Effector CD8-positive, alpha-beta T cell (primary cell): ENCODE measurements at places on chromosomes 3 and 15.

DNA sequence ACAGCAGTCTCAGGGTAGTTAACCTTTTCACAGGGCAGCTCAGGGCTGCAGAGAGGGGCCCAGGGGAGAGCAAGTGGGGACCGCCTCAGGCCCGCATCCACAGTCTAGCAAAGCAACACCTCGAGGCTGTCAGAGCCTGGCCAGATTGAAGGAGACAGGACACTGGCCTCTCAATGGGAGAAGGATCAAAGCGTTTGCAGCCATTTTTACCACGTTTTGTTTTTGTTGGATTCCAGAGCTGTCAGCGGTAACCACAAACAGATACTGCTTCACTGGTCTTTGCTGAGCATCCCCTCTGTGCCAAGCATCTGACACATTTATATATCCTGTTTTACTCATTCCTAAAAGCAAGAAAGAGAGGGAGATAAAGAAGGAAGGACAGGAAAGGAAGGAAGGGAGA is 153.8 kb downstream of the SHQ1 start:
- no peak for DNase-seq

- no peak for DNase-seq
Measured at GRCh38 chr3:56135941-56136340, 332.3 kb downstream of the ERC2 start.

DNA sequence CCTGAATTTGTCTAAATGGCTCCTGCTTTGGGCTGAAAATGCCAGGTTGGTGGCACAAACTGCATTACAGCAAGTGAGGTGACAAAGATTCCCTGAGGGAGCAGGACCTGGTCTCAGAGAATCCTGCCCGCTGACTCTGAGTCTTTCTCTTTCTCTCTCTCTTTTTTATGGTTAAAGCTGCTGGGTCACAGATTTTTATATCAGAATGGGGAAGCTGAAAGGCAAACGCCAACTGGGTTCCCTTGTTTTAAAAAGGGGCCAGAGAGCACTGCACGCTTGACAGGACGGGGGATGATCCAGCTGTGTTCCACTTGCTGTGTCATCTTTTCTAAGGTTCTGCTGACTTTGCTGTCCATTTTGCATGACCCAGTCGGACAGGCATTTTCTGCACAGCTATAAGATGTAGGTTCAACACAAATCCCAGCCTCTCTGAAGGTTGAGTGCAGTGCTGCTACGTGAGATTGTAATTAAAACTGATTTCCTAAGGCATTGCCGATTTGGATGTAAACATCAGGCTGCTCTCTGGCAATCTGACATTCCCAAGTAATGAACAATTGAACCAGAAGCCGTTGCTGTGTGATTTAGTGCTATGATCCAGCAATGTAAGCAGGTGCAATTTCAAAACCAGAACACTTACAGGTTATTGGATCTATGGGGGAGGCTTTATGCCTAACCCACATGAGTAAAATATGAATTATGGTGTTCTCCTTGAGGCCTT is 25.8 kb downstream of the ARHGEF3 start:
- no peak for DNase-seq

GRCh38 chr15:73600413-73601335 is 32.5 kb downstream of the NPTN start:
- DNase-seq: no peak

- DNase-seq: no peak
Measured at GRCh38 chr3:133745108-133745507, 1.1 kb upstream of the TF start.
